ENCODE measurements at places on chromosomes 4 and X.

DNA sequence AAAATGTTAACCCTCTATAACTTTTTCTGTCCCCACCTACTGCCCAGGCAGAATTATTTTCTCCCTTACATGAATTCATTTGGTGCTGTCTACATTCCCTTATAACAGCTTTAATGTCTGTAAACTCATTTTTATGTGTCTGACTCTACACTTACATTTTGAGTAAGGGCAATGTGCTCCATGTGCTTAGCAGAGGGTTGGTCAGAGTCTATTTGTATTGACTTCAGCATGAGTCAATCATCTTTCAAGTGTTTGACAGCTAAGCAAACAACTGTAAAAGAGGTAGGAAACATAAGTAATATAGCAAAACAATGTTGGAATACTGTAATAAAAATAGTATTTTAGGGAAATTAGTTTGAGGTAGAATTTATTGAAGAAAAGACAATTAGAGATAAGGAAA lies 6.3 kb downstream of the IL15 start:
- DNase-seq = no peak

- no peak for DNase-seq
Measured at GRCh38 chr4:73989928-73990327, 1.9 kb upstream of the PPBP start.

- no peak for DNase-seq
Measured at GRCh38 chr4:126023896-126024295, 709.1 kb downstream of the FAT4 start.

GRCh38 chr4:3830774-3831528 lies 64.8 kb downstream of the ADRA2C start:
- DNase-seq = no peak

- DNase-seq = no peak
Measured at GRCh38 chr4:2194496-2194895, 47.4 kb downstream of the HAUS3 start.

- DNase-seq = no peak
Measured at GRCh38 chrX:120604361-120604782, 471 bp downstream of the MCTS1 start.

All from SW 1271 (cell line).